Activated naive CD8-positive, alpha-beta T cell treated with anti-CD3 and anti-CD28 coated beads, Interleukin-2, amount 50 U/mL, for 16 hours (primary cell): ENCODE measurements at places on chromosomes 5 and 9.

GRCh38 chr9:22111954-22112247 lies 102.8 kb upstream of the CDKN2B start:
- no peak for DNase-seq

GRCh38 chr9:105401651-105402050 lies 46.2 kb upstream of the FSD1L start:
- DNase-seq, result no peak

DNA sequence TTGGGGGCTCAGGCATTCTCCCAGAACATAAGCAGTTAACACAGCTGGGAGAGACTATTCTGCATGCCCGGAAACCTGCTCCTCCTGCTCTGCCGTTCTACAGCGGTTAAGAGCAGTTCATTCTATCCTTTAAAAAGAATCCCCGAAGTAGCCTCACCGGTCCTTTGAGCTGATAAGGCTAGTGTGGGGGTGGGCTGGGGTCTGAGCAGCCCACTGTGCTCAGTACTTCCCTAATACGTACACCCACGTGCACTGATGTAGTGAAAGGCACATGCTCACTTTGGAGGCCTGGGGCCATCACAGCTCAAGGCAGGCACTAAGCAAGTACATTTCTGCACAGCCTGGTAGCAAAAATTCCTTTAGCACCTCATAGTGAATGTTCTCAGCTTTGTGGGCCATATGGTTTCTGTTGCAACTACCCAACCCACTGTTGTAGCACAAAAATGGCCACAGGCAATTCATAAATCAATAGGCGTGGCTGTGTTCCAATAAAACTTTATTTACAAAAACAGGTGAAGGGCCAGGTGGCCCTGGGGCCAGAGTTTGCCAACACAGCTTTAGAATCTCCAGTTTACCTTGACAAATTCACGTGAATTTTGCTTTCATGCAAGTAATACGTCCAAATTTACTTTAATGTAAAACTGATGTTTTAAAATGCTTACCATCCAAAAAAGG lies 136.4 kb downstream of the ZNF354C start:
- DNase-seq, result no peak

DNA sequence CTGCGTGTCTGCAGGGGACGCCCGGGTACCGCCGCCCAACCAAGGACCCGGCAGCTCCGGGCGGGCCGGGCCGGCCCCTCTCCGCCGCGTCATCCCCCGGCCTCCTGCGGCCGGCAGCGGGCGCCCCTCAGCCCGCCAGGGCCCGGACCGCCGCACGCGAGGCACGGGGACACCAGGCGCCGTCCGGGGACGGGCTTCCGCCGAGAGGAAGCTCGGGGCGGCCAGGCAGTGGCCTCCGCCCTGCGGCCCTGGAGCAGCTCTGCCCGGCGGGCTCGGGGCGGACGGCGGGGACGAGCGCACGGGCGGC lies 373 bp downstream of the FBXW5 start:
- no peak for DNase-seq

- no peak for DNase-seq
Observed at GRCh38 chr5:62340392-62340791, 34.4 kb downstream of the KIF2A start.

DNA sequence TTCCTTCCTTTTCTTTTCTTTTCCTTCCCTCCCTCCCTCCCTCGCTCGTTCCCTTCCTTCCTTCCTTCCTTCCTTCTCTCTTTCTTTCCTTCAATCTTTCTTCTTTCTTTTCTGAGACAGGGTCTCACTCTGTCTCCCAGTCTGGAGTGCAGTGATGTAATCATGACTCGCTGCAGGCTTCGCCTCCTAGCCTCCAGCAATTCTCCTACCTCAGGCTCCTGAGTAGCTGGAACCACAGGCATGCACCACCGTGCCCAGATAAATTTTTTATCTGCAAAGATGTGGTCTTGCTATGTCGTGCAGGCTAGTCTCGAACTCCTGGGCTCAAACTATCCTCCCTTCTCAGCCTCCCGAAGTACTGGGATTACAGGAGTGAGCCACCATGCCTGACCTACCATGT lies 81.4 kb downstream of the SPATA31C2 start:
- no peak for DNase-seq

DNA sequence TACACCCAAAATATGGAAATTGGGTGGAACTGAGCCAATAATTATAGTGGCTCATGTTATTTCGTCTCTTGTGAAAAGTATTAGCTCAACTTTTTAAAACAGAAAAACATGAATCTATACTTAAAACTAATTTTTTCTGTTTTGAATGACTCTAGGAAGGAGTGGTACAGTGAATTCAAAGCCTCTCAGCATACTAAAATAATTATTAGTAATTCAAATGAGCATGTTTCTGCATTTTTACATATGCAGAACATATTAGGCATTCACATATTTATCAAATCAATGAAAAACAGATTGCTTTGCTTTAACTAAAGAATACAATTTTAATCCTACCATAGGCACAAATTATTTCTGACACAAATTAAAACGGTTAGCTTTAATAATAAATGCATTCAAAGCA lies 54.3 kb downstream of the CSNK1A1 start:
- no peak for DNase-seq

GRCh38 chr5:51345106-51345505 lies 38.1 kb upstream of the ISL1 start:
- no peak for DNase-seq

DNA sequence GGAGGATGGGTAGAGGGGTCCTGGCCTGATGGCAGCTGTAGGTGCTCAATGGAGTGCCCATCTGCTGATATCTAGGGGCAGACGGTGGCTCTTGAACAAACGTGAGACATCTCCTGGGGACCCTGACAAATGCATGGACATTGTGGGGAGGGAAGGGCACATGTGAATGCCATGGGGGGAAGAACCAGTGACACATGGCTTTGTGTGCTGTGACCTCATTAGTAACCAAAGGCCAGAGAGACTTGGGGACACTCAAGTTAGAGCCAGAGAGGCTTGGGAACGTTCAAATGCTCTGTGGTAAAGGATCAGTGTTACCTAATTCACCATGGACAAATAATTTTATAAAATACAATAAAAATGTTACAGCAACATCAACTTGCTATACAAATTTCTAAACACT lies 151.8 kb downstream of the ESM1 start:
- DNase-seq, result no peak

- no peak for DNase-seq
Observed at GRCh38 chr9:132108728-132109127, 29.1 kb upstream of the MED27 start.

GRCh38 chr9:30020161-30020560 lies 2364.3 kb upstream of the ACO1 start:
- DNase-seq, result no peak

GRCh38 chr9:108859459-108860114 lies 2.5 kb upstream of the ACTL7A start:
- DNase-seq, result no peak
